ENCODE measurements at places on chromosomes 12 and 14. TPM values are rescaled to one million over a fixed set of nuclear protein-coding genes. Genes with fewer than 3 reads are reported as not detected.

The AJUBA gene
- total RNA-seq = 1.3 TPM

The HOXC12 gene
- not detected for total RNA-seq

DNA sequence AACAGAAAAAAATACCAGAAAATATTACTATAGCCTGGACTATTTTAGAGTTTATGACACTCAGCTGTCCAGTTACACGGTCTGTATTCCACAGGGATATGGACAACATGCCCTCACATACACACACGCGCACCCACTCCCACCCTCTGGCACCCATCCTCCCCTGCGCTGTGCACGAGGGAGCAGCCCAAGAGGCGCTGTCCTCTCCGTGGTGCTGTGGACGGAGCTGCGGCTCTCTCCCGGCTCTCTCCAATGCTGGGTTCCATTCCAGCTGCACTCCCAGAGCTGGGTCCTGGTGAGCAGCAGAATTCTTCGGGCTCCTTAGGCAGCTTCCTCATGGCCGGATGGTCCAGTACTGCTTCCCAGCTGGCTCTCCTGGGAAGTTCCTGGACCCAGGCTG, 6.0 kb upstream of the NGB start:
- DNase-seq = no peak

The SLC35F4 gene
- not detected for total RNA-seq

The PIWIL1 gene
- total RNA-seq = not detected

DNA sequence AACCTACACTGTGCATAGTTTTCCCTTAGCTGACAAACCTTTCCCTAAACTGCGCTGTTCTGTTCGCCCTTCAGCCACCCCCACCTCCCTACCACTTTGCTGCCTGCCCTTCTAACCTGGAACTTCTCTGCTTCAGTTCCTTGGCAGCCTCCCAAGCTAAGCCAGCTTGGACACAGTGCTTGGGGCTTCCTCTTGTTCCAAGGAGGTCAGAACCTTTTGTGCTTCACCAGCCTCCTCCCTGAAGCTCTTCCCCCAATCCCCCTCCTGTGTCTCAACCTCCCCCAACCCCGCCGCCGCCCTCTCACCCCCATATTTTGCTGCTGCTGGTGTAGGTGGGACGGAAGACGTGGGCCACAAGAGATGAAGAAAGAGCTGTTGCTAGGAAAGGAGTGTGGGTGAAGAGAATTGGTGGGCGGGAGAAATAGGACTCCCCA, 8.1 kb upstream of the RIC8B start:
- no peak for DNase-seq

The WSCD2 gene
- not detected for total RNA-seq

The RFC5 gene
- 45.1 TPM for total RNA-seq

- no peak for DNase-seq
These were observed 200.1 kb downstream of the NUBPL start for GRCh38 chr14:31761325-31761724.

DNA sequence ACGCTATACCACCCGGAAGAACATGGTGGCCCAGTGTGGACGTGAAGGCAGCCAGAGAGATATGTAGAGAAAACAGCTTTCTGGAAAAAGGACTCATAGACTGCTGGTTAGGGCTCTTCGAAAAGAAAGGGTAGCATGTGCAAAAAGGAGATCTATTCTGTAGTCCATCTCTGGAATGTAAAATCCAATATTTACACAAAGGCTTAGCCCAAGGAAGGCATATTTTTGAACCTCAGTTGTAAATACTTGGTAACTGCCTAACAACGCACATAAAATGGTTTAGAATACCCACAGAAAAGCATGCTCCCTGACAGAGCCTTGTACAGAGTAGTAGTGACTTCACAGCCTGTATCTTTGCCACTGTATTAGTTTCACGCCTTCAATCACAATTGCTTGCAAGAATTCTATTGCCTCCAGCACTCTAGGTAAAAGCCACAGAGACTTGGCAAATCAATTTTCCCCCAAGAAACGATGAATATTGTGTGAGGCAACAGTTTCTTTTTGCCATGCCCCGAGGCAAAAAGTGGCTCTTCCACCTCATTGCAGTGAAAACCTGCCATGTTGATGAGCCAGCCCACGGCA, 59.2 kb downstream of the TRIM9 start:
- DNase-seq = no peak

- no peak for DNase-seq
These were observed 52.4 kb upstream of the STON2 start for GRCh38 chr14:81452341-81453133.

DNA sequence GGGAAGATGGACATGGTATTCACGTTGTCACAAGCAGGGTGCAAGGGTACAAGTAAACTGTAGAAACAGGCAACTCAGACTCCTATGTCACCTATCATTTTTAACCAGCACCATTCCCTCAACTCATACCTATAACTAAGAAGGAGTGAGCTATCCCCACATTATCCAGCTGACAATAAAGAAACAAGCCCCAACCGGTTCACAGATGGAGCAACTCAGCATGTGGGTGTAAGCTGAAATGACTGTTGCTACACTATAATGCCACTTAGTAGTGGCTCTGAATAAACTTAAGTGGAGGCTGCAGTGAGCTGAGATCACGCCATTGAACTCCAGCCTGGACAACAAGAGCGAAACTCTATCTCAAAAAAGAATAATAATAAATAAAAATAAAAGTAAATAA, 829.5 kb upstream of the MDGA2 start:
- no peak for DNase-seq

GRCh38 chr12:30719060-30719459, 23.4 kb upstream of the IPO8 start:
- DNase-seq = no peak

- DNase-seq = peak; percentile 42
These were observed 522 bp downstream of the R3HDM2 start for GRCh38 chr12:57430112-57430930.

GRCh38 chr12:11661491-11662089, 12.1 kb downstream of the ETV6 start:
- no peak for DNase-seq

DNA sequence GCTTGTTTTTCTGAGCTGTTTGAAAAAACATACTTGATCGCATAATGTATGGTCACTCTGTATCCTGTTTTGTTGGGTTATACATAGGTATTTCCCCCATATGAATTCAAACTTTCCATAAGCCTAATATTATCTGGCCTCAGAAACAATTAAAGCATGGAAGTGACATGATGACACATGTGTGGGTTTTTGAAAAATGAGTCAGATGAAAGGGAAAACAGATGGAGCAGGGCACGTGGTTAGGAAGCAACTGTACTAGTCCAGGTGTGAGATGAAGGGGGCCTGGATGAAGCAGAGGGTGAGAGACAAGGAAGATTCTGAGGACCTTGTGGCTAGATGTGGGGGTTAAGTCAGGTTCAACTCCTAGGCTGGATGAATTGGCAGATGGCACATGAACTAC, 92.7 kb upstream of the DNM1L start:
- no peak for DNase-seq

DNA sequence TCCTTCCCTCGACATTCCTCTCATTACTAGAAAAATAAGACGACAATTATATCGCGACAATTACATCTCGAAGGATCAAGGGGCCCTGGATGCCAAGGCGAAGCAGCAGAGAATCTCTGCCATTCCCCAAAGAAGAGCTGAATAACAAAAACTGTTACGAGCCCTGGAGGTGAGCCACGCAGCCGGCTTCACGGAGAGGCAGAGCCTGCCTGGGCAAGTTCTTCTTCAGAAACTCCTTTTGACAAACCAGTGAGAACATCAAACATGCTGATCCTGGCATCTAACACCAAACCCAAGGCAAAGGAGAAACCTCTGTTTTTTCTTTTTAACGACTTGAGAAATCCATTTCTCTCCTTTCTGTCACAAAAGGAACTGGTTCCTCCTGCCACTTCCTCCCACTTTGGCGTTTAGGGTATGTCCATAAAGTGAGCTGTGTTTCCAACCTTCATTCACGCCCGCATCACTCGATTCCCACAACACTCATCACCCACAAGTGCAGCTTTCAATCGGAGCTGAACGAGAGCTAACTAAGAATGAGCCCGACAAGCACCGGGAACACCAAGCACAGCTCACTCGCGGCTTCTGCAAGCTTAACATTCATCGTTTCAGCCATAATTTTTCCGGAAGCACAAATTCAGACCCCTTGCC, 21.5 kb downstream of the CCDC88C start:
- no peak for DNase-seq

DNA sequence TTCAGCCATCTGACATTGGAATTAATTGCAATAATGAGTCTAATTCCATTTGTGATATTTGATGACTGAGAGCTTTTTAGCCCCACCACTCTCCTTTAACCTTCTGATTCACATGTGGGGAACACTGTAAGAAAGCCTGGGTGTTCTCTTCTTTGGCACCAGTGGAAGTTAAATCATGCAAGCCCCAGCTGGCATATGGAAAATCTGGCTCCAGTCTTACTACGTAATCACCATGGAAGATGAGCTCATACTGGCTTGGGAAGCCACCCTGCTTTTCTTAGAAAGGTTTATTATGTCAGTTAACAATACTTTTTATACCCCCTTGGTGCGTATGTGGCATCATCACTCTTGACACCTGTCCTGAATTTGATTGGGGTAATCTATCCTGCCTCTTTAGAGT, 479.3 kb downstream of the SLC16A7 start:
- no peak for DNase-seq

DNA sequence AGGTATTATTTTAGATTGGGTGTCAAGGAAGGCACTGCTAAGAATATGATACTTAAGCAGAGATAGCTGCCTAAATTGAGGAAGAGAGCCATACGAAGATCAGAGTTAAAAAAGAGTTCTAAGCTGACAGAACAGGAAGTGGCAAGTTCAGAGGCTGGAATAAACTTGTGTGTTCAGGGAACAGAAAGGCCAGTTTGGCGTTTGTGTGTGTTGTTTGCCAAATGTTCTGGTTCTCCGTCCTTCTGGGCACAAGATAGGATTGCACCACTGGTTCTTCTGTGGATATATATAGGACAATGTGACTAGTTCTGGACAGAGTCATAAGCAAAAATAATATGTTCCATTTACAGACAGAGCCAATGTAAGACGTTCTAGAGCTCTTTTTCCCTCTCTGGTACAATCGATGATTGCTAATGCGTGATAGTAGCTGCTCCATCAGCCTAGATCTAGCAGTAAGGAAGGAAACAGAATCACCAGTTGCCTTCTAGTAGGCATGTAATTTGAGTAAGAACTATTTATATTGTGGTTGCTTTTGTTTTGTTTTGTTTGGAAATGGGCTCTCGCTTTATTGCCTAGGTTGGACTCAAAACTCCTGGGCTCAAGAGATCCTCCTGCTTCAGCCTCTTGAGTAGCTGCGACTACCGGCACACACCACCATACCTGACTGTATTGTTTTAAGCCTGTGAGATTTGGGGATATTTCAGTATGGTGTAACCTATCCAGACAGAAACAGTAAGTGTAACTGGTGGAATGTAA, 7.4 kb downstream of the BBS10 start:
- no peak for DNase-seq

The NFE2 gene
- not detected for total RNA-seq

The TBC1D30 gene
- 0.19 TPM for total RNA-seq

DNA sequence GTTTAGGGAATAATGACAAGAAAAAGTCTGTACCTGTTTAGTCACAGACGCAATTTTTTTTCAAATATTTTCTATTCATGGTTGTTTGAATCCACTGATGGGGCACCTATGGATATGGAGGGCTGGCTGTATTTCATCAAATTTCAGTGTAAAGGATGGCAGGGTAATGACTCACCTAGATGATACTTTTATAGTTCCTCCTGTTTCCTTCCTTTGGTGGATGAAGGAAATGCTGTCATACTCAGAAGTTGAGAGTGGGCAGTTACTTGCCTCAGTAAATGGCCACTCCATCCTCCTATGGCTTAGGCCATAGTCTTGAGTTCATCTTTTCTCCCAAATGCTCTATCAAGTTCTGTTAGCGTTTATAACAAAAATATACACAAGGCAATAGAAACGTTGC, 18.9 kb upstream of the C12orf71 start:
- no peak for DNase-seq

- no peak for DNase-seq
These were observed 176.7 kb upstream of the ATF7IP start for GRCh38 chr12:14188744-14189143.

GRCh38 chr12:100798286-100799160, 3.9 kb downstream of the ANO4 start:
- no peak for DNase-seq

DNA sequence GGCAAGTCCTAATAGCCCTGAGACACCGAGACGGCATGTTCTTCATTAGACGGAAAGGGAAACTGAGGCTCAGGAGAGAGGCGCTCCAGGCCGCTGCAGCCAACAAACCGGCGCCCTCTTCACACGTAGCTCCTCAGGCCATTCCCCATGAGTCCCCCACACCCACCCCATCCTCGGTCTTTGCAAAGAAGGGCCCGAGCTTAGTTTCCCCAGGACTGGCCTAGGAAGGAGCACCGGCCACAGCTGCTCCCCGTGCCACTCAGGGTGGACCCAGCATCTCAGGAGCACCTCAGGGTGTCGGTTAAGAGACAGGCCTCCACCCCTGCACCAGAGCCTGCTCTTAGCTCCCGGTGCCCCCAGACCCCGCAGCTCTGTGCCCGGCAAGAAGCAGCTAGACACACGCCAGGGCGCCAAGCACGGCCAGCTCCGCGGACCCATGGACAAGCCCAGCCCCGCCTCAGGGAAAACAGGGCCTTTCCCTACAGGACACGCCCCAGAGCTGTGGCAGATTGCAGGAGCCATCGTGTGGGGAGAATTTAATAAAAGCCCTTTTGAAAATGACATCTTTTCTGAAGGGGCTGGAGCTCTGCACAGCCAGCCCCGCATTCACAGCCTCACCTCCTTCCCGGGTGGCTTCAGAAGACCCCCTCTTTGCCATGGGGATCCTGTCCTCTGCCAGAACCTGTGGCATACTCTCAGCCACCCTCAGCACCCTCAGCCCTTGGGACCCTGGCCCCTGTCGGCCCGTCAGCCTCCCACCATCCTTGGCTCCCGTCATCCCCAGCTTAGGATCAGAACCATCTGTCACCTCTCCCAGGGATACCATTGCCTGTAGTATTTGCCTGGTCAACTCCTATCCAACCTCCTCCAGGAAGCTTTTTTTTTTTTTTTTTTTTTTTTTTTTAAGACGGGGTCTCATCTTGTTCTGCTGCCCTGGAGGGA, 59.7 kb downstream of the LGMN start:
- no peak for DNase-seq

- no peak for DNase-seq
These were observed 27.2 kb downstream of the ARHGAP5 start for GRCh38 chr14:32104308-32104707.

GRCh38 chr12:114726092-114726710, 42.2 kb upstream of the TBX3 start:
- DNase-seq = no peak

The GPR132 gene
- total RNA-seq = 46.6 TPM

The NRIP2 gene
- total RNA-seq = not detected

The SEL1L gene
- 60.8 TPM for total RNA-seq

The OR8S1 gene
- not detected for total RNA-seq

The SYT10 gene
- total RNA-seq = not detected

The BCL2L14 gene
- total RNA-seq = 8.0 TPM

The AMN gene
- total RNA-seq = 0.15 TPM

The KRT2 gene
- total RNA-seq = 0.10 TPM

- no peak for DNase-seq
These were observed 28.3 kb downstream of the NPC2 start for GRCh38 chr14:74464785-74465184.

GRCh38 chr12:12926571-12927071, 25.3 kb downstream of the GPRC5D start:
- no peak for DNase-seq

- DNase-seq = peak; percentile 56
These were observed 589.3 kb upstream of the TMEM132C start for GRCh38 chr12:127677537-127678131.
